ENCODE measurements at places on chromosomes 2 and 18.
A peak's percentile ranks its signal among the peaks of the same experiment; 100 is the strongest.

GRCh38 chr2:188518381-188518780, 226.7 kb downstream of the GULP1 start:
- DNase-seq = no peak

DNA sequence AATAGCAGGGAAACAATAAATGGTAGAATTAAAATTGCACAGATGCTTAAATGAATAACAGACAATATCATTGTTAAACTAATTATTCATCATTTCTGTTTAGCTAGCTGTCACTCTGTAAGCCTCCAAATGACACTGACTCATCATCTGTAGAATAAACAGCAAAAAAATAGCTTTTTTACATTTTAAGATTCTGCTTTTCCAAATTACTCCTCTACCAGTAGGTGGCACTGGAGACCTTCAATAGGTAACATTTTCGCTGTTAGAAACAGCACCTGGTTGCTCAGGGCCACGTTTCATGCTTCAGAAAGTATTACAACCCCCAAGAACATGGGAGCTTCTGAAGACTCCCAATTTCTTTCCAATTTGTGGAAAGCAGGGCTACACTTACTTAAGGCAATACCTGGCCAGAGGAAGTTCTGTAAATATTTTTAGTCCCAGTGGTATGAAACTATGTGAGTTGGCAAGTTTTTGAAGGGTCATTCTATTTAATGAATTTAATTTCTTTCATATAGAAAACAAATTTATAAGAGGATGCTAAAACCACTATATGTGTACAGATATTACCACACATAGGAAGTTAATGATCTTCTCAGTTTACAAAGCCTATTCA, 45.4 kb downstream of the TTN start:
- no peak for DNase-seq

- DNase-seq = no peak
Observed at GRCh38 chr2:47945046-47945781, 38.9 kb upstream of the FBXO11 start.

GRCh38 chr2:36406296-36406695, 50.7 kb downstream of the CRIM1 start:
- no peak for DNase-seq

GRCh38 chr2:46187112-46187618, 110.0 kb upstream of the EPAS1 start:
- DNase-seq = peak; percentile 20

DNA sequence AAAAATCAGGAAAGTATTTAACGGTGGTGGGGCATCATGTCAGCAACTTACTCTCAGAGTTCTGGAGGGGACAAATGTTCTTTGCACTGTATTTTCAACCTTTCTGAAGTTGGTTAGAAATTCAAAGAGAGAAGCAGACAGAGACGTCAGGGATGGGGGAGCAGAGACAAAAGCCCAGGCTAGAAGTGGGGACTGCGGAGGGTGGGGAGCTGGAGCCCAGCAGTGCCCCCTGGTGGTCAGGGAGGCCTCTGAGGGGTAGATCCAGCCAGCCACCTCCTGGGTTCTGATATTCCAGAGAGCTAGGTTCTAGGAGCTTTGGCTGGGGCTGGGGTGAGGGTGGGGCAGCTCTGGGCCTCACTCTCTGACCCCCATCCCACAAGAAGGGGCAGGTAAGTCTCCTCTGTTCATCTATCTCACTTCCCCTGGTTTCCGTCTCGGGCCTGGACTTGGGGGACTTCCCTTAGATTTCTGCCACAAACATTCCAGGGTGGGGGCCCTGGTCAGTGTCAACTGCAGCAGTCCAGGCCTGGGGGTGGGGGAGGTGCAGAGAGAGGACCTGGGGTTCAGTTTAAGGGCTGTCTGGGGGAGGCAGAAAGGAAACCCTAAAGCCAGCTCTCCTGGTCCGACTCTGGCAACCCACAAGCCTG, 8.9 kb downstream of the TNS1 start:
- DNase-seq = peak; percentile 16
